Muscle of leg (tissue), 16 donors: ENCODE measurements at places on chromosomes 7 and 10. TPM values are rescaled to one million over a fixed set of nuclear protein-coding genes. Genes with fewer than 3 reads are reported as not detected.

GRCh38 chr7:143980746-143981510, 19.2 kb upstream of the OR6B1 start:
- H3K27ac ChIP-seq = no peak overlapping the region
- DNase-seq = no peak
- no peaks in the 10 kb centered on the region for H3K4me1 ChIP-seq
- H3K4me3 ChIP-seq = no peak overlapping the region
- no peaks in the 10 kb centered on the region for H3K36me3 ChIP-seq

GRCh38 chr10:24039897-24040296, 169.0 kb upstream of the KIAA1217 start:
- peak; percentile 74 for DNase-seq
- no peaks in the 10 kb centered on the region for H3K36me3 ChIP-seq
- peak overlapping the region; percentile 67 for H3K27ac ChIP-seq

DNA sequence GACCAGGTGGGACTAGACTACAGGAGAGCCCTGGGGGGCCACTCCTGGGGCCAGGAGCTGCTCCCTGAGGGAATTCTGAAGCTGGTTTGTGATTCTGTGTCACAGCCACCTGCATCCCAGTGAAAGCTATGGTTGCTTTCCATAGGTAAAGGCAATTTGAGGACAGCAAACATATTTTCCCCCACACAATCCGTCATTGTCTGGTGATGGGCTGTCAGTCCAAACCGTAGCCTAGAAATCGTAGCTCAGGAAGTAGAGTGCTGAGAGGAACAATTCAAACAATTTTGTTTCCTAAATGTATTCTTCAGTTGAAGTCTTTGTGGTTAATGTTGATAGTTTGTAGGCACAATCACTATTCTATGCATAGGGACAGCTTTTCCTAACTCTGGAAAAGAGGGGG, 106.0 kb upstream of the INSYN2A start:
- H3K27me3 ChIP-seq = no peaks in the 10 kb centered on the region
- DNase-seq = no peak
- H3K4me1 ChIP-seq = no peaks in the 10 kb centered on the region
- H3K36me3 ChIP-seq = peaks cover 6% of the 10 kb centered on the region
- no peak overlapping the region for H3K27ac ChIP-seq

- H3K27me3 ChIP-seq = peaks cover 2% of the 10 kb centered on the region
- no peak overlapping the region for H3K27ac ChIP-seq
- DNase-seq = no peak
Observed at GRCh38 chr10:29949411-29950011, 109.9 kb downstream of the JCAD start.

- H3K4me3 ChIP-seq = no peak overlapping the region
- DNase-seq = no peak
- no peaks in the 10 kb centered on the region for H3K4me1 ChIP-seq
- H3K27ac ChIP-seq = no peak overlapping the region
Observed at GRCh38 chr10:85735997-85736396, 630.6 kb downstream of the GRID1 start.

GRCh38 chr7:28168393-28169158, 12.0 kb downstream of the JAZF1 start:
- peaks cover 1% of the 10 kb centered on the region for H3K4me1 ChIP-seq
- H3K36me3 ChIP-seq = no peaks in the 10 kb centered on the region
- no peak overlapping the region for H3K4me3 ChIP-seq
- no peaks in the 10 kb centered on the region for H3K27me3 ChIP-seq
- no peak overlapping the region for H3K27ac ChIP-seq

- DNase-seq = no peak
- H3K4me1 ChIP-seq = peaks cover 2% of the 10 kb centered on the region
- H3K27ac ChIP-seq = no peak overlapping the region
- no peaks in the 10 kb centered on the region for H3K27me3 ChIP-seq
Observed at GRCh38 chr7:152344253-152344652, 91.5 kb downstream of the KMT2C start.

- no peak for DNase-seq
- H3K4me3 ChIP-seq = no peak overlapping the region
- peaks cover 9% of the 10 kb centered on the region for H3K4me1 ChIP-seq
- H3K27ac ChIP-seq = no peak overlapping the region
- peaks cover 7% of the 10 kb centered on the region for H3K27me3 ChIP-seq
Observed at GRCh38 chr10:78134773-78135306, 101.2 kb downstream of the RPS24 start.

GRCh38 chr7:24432677-24433076, 140.6 kb upstream of the PALS2 start:
- DNase-seq = no peak
- no peak overlapping the region for H3K4me3 ChIP-seq
- H3K4me1 ChIP-seq = no peaks in the 10 kb centered on the region
- H3K27me3 ChIP-seq = no peaks in the 10 kb centered on the region
- no peak overlapping the region for H3K27ac ChIP-seq
- H3K36me3 ChIP-seq = no peaks in the 10 kb centered on the region

DNA sequence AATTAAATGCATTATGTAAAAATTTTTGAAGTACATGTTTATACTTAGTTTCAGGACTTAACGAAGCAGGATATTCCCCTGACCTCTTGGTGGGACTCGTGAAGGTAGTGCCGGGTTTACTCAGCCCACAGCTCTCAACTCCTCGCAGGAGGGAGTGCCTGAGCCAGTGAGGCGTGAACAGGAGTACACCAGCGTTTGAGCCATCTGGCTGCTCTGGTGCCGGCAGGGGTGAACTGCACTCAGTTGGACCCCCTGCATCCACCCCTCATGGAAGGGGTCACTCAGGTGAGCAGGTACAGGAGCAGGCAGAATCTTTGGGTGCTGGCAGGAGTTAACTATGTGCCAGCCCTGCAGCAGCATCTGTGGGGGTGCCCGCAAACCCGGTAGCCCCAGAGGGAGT, 625.1 kb upstream of the PCDH15 start:
- DNase-seq = no peak
- no peak overlapping the region for H3K4me3 ChIP-seq
- H3K27ac ChIP-seq = no peak overlapping the region
- no peaks in the 10 kb centered on the region for H3K4me1 ChIP-seq
- no peaks in the 10 kb centered on the region for H3K27me3 ChIP-seq

DNA sequence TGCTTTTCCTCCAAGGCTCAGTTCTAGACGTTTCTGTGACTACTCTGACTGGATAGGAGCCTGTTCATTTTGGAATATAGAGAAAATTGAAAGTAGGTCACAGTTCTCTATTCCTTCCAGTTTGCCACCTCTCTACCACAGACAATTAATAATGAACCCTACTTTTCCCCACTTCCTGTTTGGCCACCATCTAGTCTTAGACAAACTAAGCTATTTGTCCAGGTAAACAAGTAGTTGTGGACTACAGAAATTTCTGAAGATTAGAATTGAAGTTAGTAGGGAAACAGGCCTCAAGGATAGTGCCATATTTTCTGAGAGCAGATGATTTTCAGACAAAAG, 87.0 kb downstream of the AUTS2 start:
- no peak for DNase-seq
- peak overlapping the region; percentile 26 for H3K27ac ChIP-seq
- no peaks in the 10 kb centered on the region for H3K27me3 ChIP-seq
- H3K4me1 ChIP-seq = peaks cover 7% of the 10 kb centered on the region
- no peak overlapping the region for H3K4me3 ChIP-seq

DNA sequence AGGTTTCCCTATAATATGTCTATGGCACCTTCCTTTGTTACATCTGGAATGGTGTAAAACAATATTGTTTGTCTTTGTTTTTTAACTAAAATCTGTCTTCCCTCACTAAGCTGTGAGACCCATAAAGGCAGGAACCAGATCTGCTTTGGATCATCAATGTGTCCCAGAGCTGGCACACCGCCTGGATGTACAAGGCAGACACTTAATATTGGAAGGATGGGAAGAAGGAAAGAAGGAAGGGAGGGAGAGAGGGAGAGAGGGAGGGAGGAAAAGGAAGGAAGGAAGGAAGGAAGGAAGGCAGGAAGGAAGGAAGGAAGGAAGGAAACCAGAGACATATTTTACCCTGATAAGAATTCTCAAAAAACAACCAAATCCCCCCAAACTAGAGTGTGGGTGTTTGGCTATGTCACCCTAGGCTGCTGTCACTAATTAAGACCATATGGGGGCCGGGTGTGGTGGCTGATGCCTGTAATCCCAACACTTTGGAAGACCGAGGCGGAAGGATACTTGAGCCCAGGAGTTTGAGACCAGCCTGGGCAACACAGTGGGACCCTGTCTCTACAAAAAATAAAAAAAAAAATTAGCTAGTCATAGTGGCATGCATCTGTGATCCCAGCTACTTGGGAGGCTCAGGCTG, 59.6 kb downstream of the SH3PXD2A start:
- no peaks in the 10 kb centered on the region for H3K27me3 ChIP-seq
- no peak overlapping the region for H3K4me3 ChIP-seq
- DNase-seq = peak; percentile 66
- peaks cover 36% of the 10 kb centered on the region for H3K36me3 ChIP-seq

DNA sequence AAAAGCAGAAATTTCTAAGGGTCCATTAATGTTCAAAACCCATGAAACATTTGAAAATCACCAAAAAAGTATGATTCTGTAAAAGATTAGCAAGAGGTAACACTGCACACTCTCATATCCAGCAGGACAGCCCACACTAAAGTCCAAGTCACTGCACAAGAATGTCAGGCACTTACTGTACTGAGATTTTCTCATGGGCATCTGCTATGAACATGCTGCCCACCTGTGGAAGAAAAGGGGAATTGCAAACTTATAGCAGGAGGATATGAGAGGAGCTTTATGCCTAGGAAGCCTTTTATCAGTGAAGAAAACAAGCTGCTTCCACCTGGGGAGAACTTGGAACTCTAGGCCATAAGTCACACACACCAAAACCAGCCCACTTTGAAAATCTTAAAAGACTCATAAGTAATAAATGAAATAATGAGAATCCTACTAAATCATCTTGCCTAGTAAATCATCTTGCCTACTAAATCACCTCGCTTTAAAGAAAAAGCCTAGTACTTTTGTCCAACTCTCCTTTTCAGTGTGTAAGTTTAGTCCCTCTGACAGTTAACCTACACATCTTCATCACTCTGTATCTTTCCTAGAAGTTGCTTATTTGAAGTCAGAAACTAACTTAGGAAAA, 46.1 kb downstream of the ARMH3 start:
- H3K27ac ChIP-seq = no peak overlapping the region
- no peak overlapping the region for H3K4me3 ChIP-seq
- no peaks in the 10 kb centered on the region for H3K4me1 ChIP-seq
- peak; percentile 91 for DNase-seq

DNA sequence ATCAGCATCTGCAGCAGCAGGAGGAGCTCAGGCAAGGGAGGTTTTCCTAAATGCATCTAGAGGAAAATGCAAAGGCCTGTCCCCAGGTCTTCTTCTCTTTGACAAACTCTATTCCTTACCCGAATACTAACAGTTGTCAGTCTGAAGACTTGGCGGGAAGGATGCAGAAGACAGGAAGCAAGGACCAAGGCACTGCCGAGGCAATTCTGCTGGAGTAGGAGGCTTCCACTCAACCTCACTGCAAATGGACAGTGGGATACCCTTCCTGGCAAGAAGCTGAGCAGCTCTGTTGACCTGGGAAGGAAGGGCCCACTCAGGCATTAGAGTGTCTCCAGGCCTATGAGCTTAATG, 373.0 kb downstream of the CCSER2 start:
- H3K36me3 ChIP-seq = no peaks in the 10 kb centered on the region
- DNase-seq = no peak
- H3K27me3 ChIP-seq = no peaks in the 10 kb centered on the region
- H3K4me3 ChIP-seq = no peak overlapping the region
- H3K4me1 ChIP-seq = no peaks in the 10 kb centered on the region

- no peak for DNase-seq
- H3K4me1 ChIP-seq = peaks cover 18% of the 10 kb centered on the region
- no peak overlapping the region for H3K27ac ChIP-seq
- H3K4me3 ChIP-seq = no peak overlapping the region
- H3K27me3 ChIP-seq = no peaks in the 10 kb centered on the region
Observed at GRCh38 chr7:70354409-70355169, 756.3 kb downstream of the AUTS2 start.

DNA sequence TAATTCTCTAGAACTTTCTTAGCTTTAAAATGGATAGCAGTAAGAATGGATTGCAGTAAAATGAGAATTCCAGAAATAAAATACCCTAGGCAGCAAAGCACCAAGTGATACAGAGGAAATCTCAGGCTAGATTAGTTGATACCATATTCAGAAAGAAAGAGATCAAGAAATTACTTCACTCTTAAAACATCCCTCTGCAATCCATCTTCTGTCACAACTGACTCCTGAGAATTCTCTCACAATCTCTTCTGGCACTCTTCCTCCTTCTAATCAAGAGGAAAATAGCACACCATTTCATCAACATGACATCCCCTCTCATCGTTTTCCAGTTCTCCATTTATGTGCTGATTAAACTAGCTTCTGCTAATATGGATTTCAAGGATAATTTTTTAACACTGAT, 42.2 kb upstream of the LAMB1 start:
- DNase-seq = peak; percentile 40
- H3K36me3 ChIP-seq = no peaks in the 10 kb centered on the region
- no peak overlapping the region for H3K4me3 ChIP-seq
- H3K27me3 ChIP-seq = no peaks in the 10 kb centered on the region
- no peak overlapping the region for H3K27ac ChIP-seq
- H3K4me1 ChIP-seq = no peaks in the 10 kb centered on the region

DNA sequence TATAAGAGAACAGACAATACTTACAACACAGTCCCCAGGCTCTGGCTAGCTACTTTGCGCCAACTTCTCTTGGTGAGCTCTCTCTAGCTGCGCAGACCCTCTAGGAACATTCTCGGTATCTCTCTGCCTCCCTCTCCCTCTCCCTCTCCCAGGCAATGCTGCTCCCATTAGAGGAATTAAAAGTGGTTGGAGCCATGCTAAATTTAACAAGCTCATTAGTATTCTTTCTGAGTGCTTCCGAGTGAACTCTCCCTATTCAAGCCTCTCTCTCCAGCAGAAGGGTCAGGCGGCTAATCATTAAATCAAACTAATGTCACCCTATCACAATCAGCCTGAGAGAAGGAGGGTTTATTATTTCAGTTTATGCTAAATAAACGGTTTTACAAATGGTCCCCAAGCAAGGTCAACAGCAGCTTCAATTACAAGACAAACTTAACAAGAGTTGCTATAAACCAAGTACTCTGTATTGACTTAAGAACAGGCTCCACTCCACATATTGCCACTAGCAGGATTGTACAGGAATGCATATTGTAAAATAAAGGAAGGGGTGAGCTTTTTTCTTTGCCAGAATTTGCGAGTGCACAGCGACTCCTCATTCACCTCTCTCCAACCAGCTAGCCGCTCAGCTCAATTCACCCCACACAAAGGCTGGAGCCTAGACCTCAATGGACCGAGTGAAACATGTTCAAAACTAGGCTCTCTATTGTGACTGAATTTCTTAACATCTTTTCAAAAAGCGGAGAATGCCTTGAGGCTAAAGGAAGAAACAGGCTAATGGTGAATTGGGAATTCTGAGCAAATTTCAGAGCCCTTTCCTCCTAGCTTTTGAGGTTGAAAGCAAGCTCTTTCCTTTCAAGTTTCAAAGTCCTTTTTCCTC, 84.4 kb downstream of the GLI3 start:
- peak; percentile 52 for DNase-seq
- peak overlapping the region; percentile 93 for H3K27ac ChIP-seq
- H3K27me3 ChIP-seq = no peaks in the 10 kb centered on the region
- peaks cover 7% of the 10 kb centered on the region for H3K36me3 ChIP-seq
- H3K4me1 ChIP-seq = peaks cover 47% of the 10 kb centered on the region

The NCOA4 gene
- 118 TPM for polyA plus RNA-seq

The PRLHR gene
- 0.12 TPM for polyA plus RNA-seq

The ASL gene
- 9.8 TPM for polyA plus RNA-seq

The ZNF467 gene
- polyA plus RNA-seq = 6.8 TPM

The KLF14 gene
- polyA plus RNA-seq = 1.3 TPM

The LEP gene
- 0.05 TPM for polyA plus RNA-seq

The KCNH2 gene
- 17.0 TPM for polyA plus RNA-seq

The SUN1 gene
- polyA plus RNA-seq = 156 TPM

The C10orf62 gene
- polyA plus RNA-seq = not detected

The TCERG1L gene
- 0.15 TPM for polyA plus RNA-seq

The SLC18A3 gene
- polyA plus RNA-seq = not detected

The OPN1SW gene
- 2.0 TPM for polyA plus RNA-seq

The CALML3 gene
- 0.50 TPM for polyA plus RNA-seq

The PHKG1 gene
- polyA plus RNA-seq = 42.4 TPM
